ENCODE measurements at places on chromosomes 6 and 20. TPM values are rescaled to one million over a fixed set of nuclear protein-coding genes. Genes with fewer than 3 reads are reported as not detected.
A peak's percentile ranks its signal among the peaks of the same experiment; 100 is the strongest.

DNA sequence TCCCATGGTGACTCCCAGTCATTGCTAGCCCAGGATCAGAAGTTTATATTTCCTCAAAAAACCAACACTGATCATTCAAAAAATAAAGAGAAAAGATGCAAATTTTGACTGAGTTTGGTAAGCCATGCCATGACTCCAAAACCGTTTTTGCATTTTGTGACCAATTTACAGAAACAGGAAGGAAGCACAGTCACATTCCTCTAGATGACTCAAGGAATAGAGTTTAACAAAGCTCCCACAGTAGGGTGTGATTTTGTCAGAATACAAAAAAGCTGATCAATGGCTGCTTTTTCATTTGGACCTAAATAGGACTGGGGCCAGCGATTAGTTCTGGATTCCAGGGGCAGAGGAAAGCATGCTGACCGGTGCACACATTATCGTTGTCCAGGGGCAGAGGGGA, 179.4 kb upstream of the AFDN start:
- no peak overlapping the region for H3K27ac ChIP-seq
- no peak overlapping the region for H3K4me3 ChIP-seq
- no peaks in the 10 kb centered on the region for H3K4me1 ChIP-seq
- H3K36me3 ChIP-seq: no peaks in the 10 kb centered on the region
- H3K27me3 ChIP-seq: no peaks in the 10 kb centered on the region

The GMDS gene
- 16.1 TPM for total RNA-seq

- no peaks in the 10 kb centered on the region for H3K36me3 ChIP-seq
- H3K27ac ChIP-seq: no peak overlapping the region
- peaks cover 5% of the 10 kb centered on the region for H3K4me1 ChIP-seq
- DNase-seq: peak; percentile 56
- no peaks in the 10 kb centered on the region for H3K27me3 ChIP-seq
Measured at GRCh38 chr6:111642463-111643158, 36.9 kb upstream of the TRAF3IP2 start.

DNA sequence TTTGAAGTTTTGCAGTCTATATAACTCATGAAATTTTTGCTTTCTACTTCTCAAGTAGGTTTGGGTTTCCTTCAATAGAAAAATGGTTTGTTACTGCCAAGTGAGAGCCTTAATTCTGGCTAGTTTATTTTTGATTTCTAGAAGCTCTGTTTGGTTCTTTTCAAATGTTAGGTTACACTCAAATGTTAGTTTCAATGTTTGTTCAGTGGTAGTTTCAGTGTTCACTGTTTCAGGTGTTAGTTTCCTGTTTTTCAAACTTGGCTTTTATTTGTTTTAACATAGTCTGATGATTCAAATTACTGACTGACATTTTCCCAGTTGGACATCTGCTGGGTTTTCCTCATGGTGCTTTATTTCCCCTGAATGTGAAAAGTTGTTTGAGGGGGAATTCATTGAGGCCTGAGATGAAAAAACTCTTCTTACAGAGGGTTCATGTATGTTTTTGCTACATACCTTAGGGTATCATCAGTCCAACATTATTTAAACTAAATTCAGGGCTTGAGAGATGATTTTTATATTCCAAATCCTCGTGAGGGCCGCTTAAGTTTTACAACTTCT, 189.0 kb downstream of the JARID2 start:
- no peak overlapping the region for H3K4me3 ChIP-seq
- no peaks in the 10 kb centered on the region for H3K36me3 ChIP-seq
- no peak overlapping the region for H3K27ac ChIP-seq
- peaks cover 28% of the 10 kb centered on the region for H3K4me1 ChIP-seq
- no peaks in the 10 kb centered on the region for H3K27me3 ChIP-seq

- no peaks in the 10 kb centered on the region for H3K36me3 ChIP-seq
- no peaks in the 10 kb centered on the region for H3K4me1 ChIP-seq
- H3K4me3 ChIP-seq: no peak overlapping the region
- DNase-seq: no peak
- no peaks in the 10 kb centered on the region for H3K27me3 ChIP-seq
Measured at GRCh38 chr6:135353113-135353512, 144.4 kb downstream of the AHI1 start.

DNA sequence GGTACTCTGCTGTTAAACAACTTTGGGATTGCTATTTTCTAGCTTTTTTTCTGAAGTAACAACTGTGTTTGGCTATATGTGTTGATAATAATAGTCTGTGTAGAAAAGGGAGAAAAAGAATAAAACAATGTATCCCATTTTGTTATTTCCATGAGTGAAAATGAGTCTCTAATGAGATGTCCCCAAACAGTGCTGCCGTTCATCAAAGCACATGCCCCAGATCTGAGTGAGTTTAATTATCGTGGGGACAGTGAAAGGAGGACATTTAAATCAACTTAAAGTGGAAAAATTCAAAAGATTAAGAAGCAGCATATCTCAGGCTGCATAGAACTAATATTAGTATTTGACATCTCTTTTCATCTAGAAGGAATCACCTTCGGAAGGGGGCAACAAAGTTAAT, 59.6 kb downstream of the NCOA7 start:
- H3K27ac ChIP-seq: no peak overlapping the region
- no peaks in the 10 kb centered on the region for H3K27me3 ChIP-seq
- no peaks in the 10 kb centered on the region for H3K4me1 ChIP-seq
- no peaks in the 10 kb centered on the region for H3K36me3 ChIP-seq
- H3K4me3 ChIP-seq: no peak overlapping the region
- no peak for DNase-seq

The SPO11 gene
- not detected for total RNA-seq

The GPR63 gene
- 0.96 TPM for total RNA-seq

- no peaks in the 10 kb centered on the region for H3K4me1 ChIP-seq
- H3K27me3 ChIP-seq: no peaks in the 10 kb centered on the region
- no peak for DNase-seq
- no peak overlapping the region for H3K27ac ChIP-seq
Measured at GRCh38 chr20:14928083-14928482, 590.7 kb upstream of the FLRT3 start.

GRCh38 chr20:46312075-46312944, 4.0 kb upstream of the CDH22 start:
- H3K27me3 ChIP-seq: peaks cover 23% of the 10 kb centered on the region
- no peaks in the 10 kb centered on the region for H3K36me3 ChIP-seq
- H3K4me3 ChIP-seq: no peak overlapping the region

GRCh38 chr6:132446141-132446854, 45.0 kb upstream of the MOXD1 start:
- H3K27ac ChIP-seq: no peak overlapping the region
- no peaks in the 10 kb centered on the region for H3K27me3 ChIP-seq
- no peak overlapping the region for H3K4me3 ChIP-seq

GRCh38 chr20:45823949-45824835, 2.9 kb downstream of the TNNC2 start:
- no peak overlapping the region for H3K4me3 ChIP-seq
- no peak overlapping the region for H3K27ac ChIP-seq
- peak; percentile 41 for DNase-seq
- H3K36me3 ChIP-seq: no peaks in the 10 kb centered on the region
- peaks cover 22% of the 10 kb centered on the region for H3K4me1 ChIP-seq
- no peaks in the 10 kb centered on the region for H3K27me3 ChIP-seq

DNA sequence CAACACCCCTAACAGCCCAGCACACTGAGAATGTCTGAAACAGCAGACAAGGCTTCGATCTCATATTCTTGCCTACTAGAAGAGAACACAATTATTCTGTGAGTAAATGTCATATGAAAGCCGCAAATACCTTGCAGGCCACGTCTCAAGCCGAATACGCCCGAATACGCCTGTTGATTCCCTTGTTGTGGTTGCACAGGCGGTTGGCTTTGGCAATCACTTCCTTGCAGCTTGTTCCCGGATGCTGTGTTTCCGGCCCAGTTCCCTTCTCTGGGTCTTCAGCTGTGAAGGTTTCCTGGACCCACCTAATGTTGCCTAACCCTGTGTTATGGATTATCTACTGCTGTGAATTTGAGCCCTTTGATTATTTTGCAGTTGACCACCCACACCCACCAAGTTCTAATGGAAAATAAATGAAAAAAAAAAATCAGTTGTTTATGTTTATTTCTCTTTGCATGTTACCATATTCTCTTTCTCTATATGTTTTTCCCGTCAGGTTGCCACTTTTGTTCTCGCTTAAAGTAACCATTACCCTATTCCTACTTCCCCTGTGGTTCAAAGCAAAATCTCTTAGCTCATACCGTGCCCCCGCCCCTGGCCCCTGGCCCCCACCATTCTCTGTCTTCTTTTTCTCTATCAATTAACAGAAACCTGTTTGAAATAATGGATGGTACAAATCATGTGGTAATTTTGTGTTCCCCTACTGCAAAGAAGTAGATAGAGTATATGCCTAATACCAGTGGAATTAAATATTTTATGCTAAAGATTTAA, 172.4 kb downstream of the ADGB start:
- peak; percentile 14 for DNase-seq
- H3K36me3 ChIP-seq: no peaks in the 10 kb centered on the region
- H3K27ac ChIP-seq: no peak overlapping the region

- H3K27ac ChIP-seq: no peak overlapping the region
- no peaks in the 10 kb centered on the region for H3K36me3 ChIP-seq
- no peaks in the 10 kb centered on the region for H3K4me1 ChIP-seq
- no peak overlapping the region for H3K4me3 ChIP-seq
- DNase-seq: no peak
Measured at GRCh38 chr6:124066946-124067552, 263.4 kb downstream of the NKAIN2 start.

DNA sequence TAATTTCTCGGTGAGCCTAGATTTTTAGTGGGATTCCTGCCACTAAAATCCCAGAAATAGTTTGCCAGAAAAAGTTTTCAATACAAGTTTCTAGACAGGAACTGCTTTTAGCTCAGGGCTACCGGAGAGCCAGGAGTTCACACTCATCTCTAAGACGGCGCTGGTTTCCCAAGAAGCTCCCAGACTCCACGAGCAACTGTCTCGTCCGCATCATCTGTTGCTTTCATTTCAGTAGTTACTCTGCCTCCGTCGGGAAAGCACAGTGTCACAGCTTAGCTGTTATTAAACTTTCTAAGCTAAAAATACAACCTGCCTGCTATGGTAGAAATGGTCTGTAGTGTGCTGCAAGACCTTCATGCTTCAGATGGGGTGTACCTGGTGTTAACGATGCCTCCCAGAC, 197.3 kb upstream of the SNX9 start:
- H3K27me3 ChIP-seq: no peaks in the 10 kb centered on the region
- DNase-seq: no peak
- no peaks in the 10 kb centered on the region for H3K4me1 ChIP-seq

DNA sequence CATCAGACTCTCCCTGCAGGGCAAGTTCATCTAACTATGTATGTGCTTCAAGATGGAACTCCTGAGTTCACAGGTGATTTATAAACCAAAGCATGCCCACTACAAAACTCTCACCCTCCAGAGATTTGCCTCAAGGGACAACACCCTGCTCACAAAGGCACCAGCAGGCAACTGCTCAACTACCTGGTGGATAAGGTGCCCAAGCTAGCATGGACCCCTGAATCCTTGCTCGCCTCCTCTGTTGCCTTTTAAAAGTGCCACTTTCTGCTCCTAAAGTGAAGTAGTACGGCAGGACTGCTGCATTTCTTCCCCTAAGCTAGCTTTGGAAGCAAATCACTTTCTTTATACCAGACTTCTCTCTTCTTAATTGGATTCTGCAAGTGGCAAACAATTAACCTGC, 1.2 kb downstream of the LPA start:
- H3K4me3 ChIP-seq: no peak overlapping the region
- H3K36me3 ChIP-seq: no peaks in the 10 kb centered on the region
- H3K4me1 ChIP-seq: no peaks in the 10 kb centered on the region
- no peak overlapping the region for H3K27ac ChIP-seq
- DNase-seq: no peak

GRCh38 chr6:106339334-106340029, 13.9 kb upstream of the ATG5 start:
- DNase-seq: peak; percentile 44
- H3K4me3 ChIP-seq: no peak overlapping the region
- no peaks in the 10 kb centered on the region for H3K4me1 ChIP-seq
- no peak overlapping the region for H3K27ac ChIP-seq
- H3K36me3 ChIP-seq: no peaks in the 10 kb centered on the region
- no peaks in the 10 kb centered on the region for H3K27me3 ChIP-seq

DNA sequence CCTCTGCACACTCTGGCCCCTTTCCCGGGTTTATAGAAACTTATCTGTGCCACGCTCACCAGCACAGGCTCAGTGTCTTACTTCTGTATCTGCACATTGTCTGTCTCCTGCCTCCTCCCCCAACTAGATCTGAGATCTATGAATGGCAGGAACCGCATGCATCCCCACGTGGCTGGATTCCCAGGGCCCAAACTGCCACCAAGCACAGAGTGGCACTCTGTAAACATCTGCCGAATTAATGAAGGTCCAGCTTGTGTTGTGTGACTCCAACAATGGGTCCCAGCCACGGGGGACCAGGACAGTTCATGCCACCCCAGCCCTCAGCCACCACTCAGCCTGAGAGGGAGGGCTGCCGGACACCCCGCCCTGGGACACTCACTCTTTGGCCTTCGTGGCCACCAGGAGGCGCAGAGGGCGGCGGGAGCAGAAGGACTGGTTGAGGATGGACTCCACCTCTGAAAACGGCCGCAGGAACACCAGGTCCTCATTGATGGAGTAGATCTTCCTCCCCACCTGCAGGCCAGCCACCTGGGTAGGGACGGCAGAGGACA, 171.1 kb downstream of the PREX1 start:
- no peaks in the 10 kb centered on the region for H3K4me1 ChIP-seq
- no peak for DNase-seq
- no peak overlapping the region for H3K27ac ChIP-seq
- peaks cover 9% of the 10 kb centered on the region for H3K36me3 ChIP-seq
- H3K27me3 ChIP-seq: no peaks in the 10 kb centered on the region

GRCh38 chr20:57020364-57020763, 246.1 kb downstream of the BMP7 start:
- no peaks in the 10 kb centered on the region for H3K36me3 ChIP-seq
- no peak for DNase-seq
- no peaks in the 10 kb centered on the region for H3K27me3 ChIP-seq
- H3K4me3 ChIP-seq: no peak overlapping the region
- no peak overlapping the region for H3K27ac ChIP-seq

- no peaks in the 10 kb centered on the region for H3K36me3 ChIP-seq
- no peak for DNase-seq
- H3K27me3 ChIP-seq: no peaks in the 10 kb centered on the region
- no peak overlapping the region for H3K4me3 ChIP-seq
- H3K27ac ChIP-seq: no peak overlapping the region
- H3K4me1 ChIP-seq: no peaks in the 10 kb centered on the region
Measured at GRCh38 chr6:138440758-138441357, 36.8 kb downstream of the HEBP2 start.

DNA sequence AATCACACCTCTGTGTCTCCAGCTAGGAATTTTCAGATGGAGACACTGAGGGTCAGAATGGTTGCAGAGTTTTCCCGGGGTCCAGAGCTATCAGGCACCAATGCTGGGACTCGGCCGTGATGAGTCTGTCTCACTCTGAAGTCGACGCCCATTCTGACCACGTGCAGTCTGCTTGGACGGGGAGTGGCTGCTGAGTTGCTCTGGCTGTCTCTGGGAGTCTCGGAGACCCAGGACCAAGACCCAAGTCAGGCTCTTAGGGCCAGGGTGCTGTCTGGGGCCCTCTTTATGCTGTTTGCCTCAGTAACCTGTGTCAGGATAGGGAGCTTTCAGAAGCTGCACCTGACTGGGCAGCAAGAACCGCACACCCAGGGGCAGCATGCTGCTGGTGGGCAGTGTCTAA, 4.6 kb downstream of the IP6K3 start:
- H3K36me3 ChIP-seq: peaks cover 4% of the 10 kb centered on the region
- peaks cover 26% of the 10 kb centered on the region for H3K4me1 ChIP-seq
- no peak overlapping the region for H3K4me3 ChIP-seq
- DNase-seq: no peak
- no peaks in the 10 kb centered on the region for H3K27me3 ChIP-seq

GRCh38 chr6:169895926-169896761, 144.7 kb downstream of the ERMARD start:
- H3K36me3 ChIP-seq: no peaks in the 10 kb centered on the region
- no peak overlapping the region for H3K4me3 ChIP-seq
- no peaks in the 10 kb centered on the region for H3K27me3 ChIP-seq
- DNase-seq: no peak
- H3K27ac ChIP-seq: no peak overlapping the region
- no peaks in the 10 kb centered on the region for H3K4me1 ChIP-seq

The CTAGE9 gene
- not detected for total RNA-seq
